ENCODE measurements at places on chromosomes 2 and 18.
A peak's percentile ranks its signal among the peaks of the same experiment; 100 is the strongest.

GRCh38 chr2:27000995-27001394, 30.6 kb downstream of the MAPRE3 start:
- DNase-seq, result no peak

DNA sequence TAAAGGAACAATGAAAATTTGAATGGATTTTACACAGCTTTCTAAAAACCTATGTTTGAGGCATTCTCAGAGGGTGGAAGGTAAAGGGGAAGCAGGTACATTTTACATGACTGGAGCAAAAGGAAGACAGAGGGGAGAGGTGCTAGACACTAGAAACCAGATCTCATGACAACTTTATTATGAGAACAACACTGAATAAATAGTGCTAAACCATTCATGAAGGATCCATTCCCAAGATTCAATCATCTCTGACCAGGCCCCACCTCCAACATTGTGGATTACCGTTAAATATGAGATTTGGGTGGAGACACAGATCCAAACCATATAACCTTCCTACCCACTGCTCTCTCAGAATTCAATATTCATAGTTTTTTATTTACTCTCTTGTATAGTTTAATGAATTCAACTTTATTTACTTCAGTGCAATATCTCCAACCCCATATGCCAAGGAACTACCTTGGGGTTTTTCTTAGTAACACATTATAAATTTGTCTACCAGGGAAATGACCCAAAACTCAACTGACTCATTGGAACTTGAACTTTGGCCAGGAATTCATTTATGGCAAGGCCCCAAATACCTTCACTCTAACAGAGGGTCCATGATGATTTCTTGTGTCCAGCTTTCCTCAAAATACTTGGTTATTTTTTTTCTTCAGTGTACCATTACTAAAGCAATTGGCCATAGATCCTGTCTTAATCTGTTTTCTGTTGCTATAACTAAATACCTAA, 317.8 kb downstream of the GULP1 start:
- DNase-seq, result no peak

DNA sequence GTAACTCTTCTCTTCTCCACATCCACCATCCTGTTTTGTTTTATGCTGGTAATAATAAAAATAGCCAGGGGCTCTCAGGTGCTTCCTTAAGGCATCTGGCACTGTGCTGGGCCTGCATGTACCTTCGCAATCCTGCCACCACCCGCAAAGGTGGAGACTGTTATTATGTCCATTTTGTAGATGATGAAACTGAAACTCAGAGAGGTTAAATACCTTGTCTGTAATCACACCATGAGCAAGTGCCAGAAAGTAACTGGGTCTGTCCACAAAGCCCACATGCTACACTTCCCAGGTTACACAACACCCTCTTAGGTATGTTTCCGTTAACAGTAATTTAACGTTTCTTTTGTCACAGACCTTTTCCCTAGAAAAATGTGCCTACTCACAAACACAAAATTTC, 27.0 kb downstream of the NRP2 start:
- DNase-seq, result no peak

- DNase-seq, result no peak
Measured at GRCh38 chr2:134564549-134564948, 154.3 kb downstream of the TMEM163 start.

GRCh38 chr18:34219651-34220050, 5.1 kb downstream of the NOL4 start:
- DNase-seq, result no peak

GRCh38 chr18:35267809-35268208, 22.2 kb downstream of the ZSCAN30 start:
- DNase-seq, result no peak

DNA sequence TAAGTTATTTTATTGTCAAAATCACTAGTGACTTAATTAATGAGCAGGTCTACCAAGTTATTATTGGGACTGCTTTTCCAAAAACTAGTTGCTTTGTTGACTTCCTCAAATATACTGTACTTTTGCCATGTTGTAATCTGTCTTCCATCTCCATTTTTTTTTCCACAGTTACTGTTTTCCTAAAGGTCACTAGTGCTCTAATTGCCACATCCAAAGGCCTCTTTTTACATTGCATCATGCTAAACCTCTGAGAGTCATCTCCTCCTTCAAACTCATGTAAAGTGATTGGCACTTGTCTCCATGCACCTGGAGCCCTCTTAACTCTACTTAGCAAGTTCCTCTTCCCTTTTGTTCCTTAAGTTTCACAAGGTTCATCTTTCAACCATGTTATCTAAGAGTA, 11.8 kb downstream of the PMAIP1 start:
- DNase-seq, result no peak

DNA sequence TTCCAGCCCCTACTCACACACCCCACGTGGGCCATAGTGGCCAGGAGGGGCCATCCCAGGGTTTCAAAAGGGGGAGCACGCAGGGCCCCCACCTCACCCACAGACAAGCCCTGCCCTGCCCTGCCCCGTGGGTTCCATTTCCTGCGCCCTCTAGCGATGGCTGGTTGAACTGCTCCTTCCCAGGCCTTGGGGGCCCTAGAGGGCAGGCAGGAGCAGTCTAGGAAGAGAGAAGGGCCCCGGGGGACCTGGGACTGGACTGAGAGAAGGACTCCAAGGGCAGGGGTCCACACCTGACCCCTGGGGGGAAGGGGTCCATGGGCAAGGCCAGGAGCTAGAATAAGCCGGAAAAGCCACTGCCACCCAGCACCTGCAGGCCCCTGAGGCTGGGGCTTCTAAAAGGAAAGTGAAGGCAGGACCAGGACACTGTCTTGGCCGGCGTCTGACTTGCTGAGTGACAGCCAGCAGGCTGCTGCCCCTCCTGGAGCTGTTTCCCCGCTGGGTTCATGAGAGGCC, 10.1 kb downstream of the CYP26B1 start:
- no peak for DNase-seq

- DNase-seq, result no peak
Measured at GRCh38 chr2:160694221-160694620, 200.6 kb upstream of the RBMS1 start.

- peak; percentile 52 for DNase-seq
Measured at GRCh38 chr2:25700221-25700660, 26.9 kb upstream of the DTNB start.

DNA sequence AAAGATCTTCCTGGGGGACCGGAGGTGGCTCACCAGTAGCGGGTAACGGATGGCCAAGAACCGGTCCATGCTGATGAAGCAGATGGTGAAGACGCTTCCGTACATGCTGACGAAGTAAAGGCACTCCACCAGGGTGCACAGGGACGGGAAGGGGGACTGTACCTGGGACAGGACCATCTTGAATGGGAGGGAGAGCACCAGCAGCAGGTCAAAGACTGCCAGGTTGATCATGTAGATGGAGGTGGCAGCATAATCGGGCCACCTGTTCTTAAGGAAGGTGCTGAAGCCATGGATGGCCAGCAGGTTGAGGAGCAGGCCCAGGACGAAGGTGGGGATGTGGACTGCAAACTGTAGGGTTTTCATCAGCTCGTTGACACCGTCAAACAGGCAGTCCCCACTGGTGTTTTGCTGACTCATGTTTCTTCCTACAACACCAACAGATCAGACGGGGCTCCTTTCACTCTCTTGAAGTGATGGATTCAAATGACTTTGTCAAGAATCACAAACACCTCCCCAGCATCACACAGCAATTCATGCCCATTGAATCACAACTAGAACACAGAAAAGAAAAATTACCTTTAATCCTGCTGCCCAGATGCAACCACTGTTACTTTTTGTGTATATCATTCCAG, 14.4 kb downstream of the GPR55 start:
- DNase-seq, result no peak

GRCh38 chr2:31318361-31319336, 84.7 kb downstream of the EHD3 start:
- no peak for DNase-seq

DNA sequence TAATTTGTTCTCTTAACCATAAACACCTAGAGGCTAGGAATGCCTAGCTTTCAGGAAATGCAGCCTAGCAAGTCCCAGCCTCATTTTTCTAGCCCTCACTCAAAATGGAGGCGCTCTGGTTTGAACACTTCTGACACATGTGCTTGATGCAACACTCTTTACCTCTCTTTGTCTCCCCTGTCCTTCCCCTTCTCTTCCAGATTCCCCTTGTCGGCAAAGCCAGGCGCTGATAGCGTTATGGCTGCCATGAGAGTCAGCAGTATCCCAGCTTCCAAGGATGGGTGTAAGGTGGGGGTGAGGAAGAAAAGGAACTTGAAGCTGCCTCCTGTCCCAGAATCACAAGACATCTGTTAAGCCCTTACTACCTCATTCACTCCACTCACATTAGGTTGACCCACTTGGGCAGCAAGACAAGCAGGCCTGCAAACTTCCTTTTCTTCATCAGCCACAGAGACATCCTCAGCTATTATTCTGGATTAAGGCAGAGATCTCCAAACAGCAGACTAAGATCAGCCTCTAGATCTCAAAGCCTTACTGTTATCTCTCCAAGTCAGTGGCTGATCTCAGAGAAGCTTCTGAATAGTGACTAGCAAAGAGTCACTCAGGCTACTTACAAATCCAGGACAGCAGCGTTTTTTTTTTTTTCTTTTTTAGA, 1.9 kb upstream of the ST3GAL5 start:
- DNase-seq, result no peak

DNA sequence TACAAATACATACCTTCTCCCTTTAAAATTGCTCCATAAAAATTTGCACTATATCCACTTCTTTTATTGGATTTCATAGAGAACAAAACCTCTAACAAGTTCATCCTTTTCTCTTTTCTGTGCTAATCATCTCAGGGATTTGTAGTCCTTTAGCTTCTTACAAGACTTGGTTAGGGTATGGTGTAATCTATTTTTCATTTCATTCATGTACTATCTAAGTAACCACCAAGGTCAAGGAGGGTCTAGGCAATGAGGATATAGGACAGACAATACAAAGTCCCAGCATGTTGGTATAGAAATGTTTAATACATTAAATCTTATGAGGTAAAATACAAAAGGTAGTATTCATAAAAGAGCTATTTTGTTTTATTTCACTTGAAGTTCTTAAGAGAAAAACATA, 17.5 kb downstream of the C2orf69 start:
- DNase-seq, result no peak

- DNase-seq, result no peak
Measured at GRCh38 chr2:160097326-160097725, 34.9 kb upstream of the PLA2R1 start.

DNA sequence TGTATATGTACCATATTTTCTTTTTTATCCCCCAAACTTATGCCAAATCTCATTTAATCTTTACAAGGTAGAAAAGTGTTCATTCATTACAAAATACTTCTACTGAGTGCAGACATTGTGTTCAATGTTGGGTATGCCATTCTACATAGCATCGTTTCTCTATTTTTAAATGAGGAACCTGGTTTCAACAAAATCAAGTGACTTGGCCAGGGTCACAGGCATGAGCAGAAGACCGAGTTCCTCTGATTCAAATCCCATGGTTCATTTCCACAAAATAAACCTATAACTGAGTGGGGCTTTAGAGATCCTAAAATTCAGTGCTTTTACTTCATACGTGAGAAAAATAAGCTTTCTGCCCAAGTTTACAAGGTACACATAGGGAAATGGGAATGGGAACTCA, 81.4 kb upstream of the RASGRP3 start:
- DNase-seq, result no peak

- DNase-seq, result no peak
Measured at GRCh38 chr2:85445316-85446295, 27.1 kb downstream of the SH2D6 start.

DNA sequence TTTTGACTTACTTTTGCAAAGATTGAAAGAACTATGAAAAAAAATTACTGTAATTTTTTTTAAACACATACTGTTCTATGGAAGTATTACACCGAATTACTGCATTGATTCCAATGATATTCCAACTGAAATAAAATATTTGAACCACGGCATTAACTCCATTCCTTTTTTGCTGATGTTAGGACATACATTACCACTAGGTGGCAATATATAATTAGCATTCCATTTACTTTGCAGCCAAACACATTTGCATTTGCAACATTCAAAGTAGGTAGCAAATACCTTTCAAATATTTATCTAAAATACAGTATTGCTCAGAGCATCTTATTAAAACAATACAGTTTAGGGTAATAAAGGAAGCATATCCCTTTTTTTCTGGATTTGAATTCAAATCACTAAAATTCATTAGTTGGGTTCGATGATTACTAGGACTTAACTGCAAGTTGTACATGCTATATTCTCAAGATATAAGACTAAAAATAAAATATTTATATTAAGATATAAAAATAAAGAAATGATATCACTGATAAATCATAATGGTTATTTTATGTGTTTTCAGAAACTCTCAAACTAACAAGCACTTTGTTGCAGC, 31.3 kb downstream of the LANCL1 start:
- peak; percentile 6 for DNase-seq

DNA sequence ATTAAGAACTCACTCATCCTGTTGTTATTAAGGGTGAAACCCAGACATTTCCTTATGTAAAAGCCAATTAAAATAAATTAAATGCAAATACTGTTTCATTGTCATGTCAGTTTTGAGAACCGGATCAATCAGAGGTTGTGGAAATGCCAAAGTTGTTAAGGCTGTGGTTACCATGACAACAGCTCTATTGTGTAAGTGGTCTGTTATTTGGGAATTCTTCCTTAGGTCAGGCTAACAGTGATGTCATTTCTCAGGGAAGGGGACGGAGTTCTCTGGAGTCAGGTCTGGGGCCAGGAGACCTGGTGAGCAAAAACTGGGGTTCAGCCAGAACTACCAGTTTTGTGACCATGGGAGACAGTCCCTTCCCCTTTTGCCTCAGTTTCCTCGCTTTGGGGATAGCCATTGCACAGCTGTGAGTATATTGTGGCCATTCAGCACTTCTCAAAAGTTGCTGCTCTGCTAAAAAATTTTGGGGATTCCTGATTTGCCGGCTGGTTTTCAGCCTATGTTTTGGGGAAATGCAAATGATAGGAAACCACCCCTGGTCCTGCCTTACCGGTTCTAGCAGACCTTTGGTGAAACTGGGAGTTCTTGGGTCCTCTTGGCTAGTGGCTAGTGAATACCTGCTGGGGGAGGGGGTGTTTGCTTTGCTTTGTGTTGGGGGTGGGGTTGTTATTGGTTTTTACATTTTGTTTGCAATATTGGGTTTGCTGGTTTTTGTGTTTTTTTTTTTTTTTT, 21.6 kb downstream of the HPCAL1 start:
- DNase-seq, result no peak

GRCh38 chr2:118492335-118492734, 355.1 kb downstream of the EN1 start:
- peak; percentile 24 for DNase-seq

GRCh38 chr2:237662671-237663093, 35.3 kb downstream of the LRRFIP1 start:
- peak; percentile 61 for DNase-seq

DNA sequence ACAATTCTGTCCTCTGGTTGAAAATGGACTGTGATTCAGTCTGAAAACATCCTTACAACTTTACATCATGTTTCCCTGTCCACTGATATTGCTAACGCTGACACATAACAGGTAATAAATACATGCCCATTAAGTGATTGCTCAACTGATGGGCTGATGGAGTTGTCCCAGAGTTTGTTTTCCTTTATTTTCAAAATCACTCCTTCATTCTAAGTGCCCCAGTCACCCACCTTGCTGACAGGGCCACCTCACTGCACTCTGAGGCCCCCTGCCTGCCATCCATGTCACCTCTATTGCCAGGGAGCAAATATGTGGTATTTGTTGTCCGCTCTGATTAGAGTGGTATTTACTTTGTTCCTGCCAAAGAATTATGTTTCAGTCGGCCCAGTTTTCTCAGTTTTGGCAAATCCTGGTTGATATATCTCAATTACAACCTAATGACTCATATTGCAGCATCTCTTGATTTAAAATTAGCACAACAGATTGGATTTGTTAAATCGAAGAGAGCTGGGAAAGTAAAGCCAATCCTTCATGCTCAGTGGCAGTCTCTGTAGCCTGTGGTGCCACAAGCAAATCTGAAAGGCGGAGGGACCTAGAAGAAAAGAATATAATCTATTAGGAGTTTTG, 105.1 kb downstream of the RDH14 start:
- DNase-seq, result no peak

Measured in HCT116 (cell line).